ENCODE measurements at places on chromosomes 4 and X.

- no peak for DNase-seq
Observed at GRCh38 chr4:96354036-96354712, 514.3 kb downstream of the PDHA2 start.

GRCh38 chr4:126850286-126850685, 782.5 kb upstream of the INTU start:
- no peak for DNase-seq

- DNase-seq = no peak
Observed at GRCh38 chrX:15465347-15465746, 27.8 kb downstream of the PIR start.

- DNase-seq = no peak
Observed at GRCh38 chr4:79476196-79476595, 68.2 kb upstream of the GK2 start.

DNA sequence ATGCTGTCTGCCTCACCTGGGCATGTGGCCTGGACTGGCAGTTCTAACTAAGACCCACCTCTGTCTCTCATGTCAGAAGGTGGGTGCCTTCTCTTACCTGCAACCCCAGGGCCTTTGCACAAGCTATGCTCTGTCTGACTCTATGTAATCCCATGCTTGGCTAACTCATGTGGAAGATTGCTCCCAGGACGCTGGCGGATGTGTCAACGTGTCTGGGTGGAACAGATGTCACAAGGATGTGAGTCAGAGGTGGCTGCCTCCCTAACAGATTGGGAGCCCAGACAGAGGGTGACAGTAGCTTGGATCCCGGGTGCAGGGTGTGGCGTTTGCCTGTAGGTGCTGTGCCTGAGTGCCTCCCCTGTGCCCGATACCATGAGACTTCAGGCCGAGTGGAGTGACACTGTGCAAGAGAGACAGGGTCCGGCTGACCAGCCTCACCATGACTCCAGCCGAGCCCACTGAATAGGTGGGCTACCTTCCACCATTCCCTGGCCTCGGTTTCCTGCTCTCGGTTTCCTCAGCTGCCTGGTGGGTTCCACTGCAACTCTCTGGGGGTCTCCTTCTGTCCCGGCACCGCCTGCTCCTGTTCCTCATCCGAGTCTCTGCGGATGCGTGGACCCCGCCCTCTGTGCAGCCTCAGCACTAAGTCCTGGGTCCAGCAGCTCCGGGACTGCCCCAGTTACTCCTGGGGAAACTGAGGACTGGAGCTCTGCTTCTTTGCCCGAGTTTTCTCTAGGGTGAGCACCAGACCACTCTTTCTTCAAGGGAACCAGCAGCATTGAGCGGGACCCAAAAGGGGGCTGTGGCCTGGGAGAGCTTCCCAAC, 11.0 kb downstream of the SH3BP2 start:
- DNase-seq = no peak

GRCh38 chr4:25993395-25994185, 79.6 kb downstream of the SMIM20 start:
- DNase-seq = no peak

- DNase-seq = peak; percentile 29
Observed at GRCh38 chr4:107619066-107619465, 101.0 kb downstream of the PAPSS1 start.

GRCh38 chr4:107183155-107183774, 147.2 kb upstream of the DKK2 start:
- DNase-seq = peak; percentile 59

DNA sequence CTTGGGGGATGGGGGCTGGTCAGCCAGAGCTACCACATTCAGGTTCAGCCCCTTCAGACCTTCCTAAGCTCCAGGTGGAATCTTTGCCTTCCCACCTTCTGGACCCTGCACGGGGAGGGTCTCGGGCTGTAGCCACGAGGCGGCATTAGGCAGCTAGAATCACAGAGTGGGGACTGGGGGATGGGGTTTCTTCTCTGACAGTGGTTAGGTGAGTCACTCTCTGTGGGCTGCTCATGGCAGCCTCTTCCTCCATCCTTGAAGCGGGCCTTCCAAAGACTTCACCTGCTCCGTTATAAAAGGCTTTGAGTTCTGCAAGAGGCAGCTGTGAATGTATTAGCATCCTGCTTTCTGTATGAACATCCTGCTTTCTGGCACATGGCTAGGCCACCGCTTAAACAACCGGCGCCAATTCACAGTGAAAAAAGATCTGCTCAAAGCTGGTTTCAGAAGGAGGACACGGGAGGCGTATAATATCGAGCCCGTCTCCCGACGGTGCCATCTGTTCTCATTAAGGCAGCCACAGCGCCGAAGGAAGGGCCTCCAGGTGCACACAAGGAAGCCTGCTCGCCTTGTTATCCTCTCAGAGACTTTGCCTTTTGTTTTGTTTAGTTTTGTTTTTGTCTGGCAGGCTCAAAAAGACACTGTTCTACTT, 74.3 kb upstream of the IGFBP7 start:
- no peak for DNase-seq

- DNase-seq = no peak
Observed at GRCh38 chr4:7384003-7384928, 50.5 kb downstream of the PSAPL1 start.

- no peak for DNase-seq
Observed at GRCh38 chr4:140504261-140504660, 6.2 kb upstream of the MGAT4D start.

- DNase-seq = no peak
Observed at GRCh38 chrX:22922961-22923360, 76.8 kb upstream of the DDX53 start.

- no peak for DNase-seq
Observed at GRCh38 chrX:43643201-43643600, 12.9 kb upstream of the MAOA start.

- DNase-seq = no peak
Observed at GRCh38 chr4:94828882-94829281, 71.1 kb downstream of the BMPR1B start.

DNA sequence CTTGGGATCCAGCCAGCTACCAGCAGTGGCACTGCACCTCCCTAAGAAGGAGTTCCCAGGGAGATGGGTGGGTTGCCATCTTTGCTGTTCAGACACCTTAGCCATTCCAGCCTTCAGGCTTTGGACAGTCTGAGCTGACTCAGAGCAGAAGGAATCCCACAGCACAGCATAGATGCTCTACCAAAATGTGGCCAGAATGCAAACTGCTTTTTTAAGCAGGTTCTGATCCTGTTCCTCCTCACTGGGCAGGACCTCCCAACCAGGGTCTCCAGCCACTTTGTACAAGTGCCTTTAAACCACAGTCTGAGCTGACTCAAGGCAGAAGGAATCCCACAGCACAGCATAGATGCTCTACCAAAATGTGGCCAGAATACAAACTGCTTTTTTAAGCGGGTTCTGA, 209.0 kb downstream of the NPNT start:
- DNase-seq = no peak

GRCh38 chr4:65023081-65023480, 613.8 kb upstream of the TECRL start:
- DNase-seq = no peak

DNA sequence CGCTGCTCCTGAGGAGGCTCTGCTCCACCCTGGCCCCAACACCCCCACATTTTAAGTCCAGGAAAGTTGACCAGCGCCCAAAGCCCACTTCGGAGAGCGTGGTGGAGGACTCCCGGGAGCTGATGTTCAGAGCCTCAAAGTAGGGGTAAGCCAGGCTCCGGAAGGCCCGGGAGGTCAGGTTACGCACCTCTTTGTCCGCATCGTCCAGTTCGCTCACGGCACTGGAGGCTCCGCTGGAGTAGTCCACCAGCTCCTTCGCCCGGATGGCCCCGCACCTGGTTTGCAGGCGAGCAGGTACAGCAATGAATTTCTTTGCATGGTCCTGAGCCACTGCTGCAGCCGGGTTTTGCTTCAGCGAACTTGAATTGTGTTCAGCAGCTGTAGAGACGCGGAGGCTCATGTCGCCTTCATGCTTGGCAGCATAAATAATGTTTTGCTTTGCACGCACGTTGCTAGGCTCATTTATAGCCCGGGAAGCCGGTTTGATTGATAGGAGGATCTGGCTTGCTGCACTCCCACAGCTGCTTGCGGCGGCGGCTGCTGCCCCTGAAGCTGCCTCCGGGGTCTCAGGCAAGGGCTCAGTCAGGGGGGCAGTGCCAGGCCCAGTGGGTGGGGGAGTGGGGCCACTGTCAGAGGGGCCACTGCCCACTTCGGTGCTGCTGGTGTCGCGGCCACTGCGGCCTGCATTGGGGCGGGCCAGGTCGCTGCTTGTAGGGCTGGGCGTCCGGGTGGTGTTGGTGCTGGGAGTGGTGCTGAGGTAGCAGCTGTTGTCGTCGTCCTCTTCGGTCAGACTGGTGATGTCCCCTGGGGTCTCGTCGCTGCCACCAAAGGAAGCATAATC, 4.8 kb downstream of the C4orf54 start:
- peak; percentile 34 for DNase-seq

- no peak for DNase-seq
Observed at GRCh38 chr4:108601106-108601505, 19.3 kb upstream of the RPL34 start.

DNA sequence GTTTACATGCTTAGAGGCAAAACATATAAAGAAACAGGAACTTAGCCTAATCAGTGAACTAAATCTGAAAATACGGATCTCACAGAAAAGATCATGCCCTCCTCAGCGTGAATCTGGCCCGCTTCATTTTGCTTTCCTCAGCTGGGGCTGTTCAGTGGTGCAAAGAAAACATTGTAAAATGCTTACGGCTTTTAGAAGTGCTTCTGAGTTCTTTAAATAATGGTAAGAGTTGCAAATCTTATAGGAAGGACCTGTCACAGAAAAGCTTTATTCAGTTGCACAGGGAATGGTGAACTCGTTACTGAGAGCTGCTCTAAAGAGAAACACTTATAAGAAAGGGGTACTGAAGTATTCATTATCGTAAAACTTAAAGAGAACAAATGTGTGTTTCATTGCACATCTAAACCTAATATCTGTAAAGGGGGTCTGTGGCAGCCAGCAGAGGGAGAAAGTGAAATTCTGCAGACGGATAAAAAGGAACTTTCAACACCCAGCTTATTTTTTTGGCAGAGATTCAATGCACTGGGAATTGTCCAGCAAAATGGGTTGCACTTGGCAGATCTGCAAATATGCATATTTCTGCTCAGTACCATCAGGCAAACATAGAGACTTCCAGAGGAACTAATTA, 139.2 kb upstream of the ANK2 start:
- no peak for DNase-seq

- DNase-seq = no peak
Observed at GRCh38 chr4:143383005-143383574, 46.4 kb downstream of the GAB1 start.

- DNase-seq = peak; percentile 42
Observed at GRCh38 chr4:151238477-151238876, 38.5 kb upstream of the PRSS48 start.

DNA sequence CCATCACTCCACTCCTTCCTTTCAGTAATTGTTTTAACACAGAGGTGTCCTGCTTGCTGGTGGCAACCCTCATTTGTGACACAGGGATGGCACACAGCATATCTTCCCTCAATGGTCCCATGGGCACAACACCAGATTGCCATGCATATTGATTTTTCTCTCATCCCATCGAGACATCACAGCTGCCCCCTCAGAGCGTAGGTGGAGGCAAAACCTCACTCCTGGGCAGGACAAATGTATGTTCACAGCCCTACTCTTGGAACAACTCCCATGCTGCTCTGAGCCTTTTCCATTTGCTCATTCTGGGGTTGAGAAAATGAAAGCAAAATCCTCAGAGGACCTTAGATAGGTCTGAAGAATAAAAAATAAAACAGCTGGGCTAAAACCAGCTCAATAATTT, 172.2 kb downstream of the GABRB1 start:
- DNase-seq = no peak

DNA sequence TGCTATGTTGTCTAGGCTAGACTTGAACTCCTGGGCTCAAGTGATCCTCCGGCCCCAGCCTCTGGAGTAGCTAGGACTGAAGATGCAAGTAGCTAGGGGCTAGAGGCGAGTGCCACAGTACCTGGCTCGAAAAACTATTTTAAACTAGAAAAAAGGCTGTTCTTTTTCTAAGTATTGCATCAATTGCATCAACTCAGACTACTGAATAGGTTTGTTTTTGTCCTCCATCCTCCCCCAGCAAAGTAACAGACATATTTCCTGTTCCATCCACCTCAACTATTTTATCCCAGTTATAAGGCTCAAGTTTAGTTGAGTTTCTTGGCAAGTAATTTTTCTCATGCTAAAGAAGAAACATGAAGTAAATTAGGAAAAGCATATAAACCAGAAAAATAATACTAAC, 4.1 kb downstream of the SH3RF1 start:
- no peak for DNase-seq

DNA sequence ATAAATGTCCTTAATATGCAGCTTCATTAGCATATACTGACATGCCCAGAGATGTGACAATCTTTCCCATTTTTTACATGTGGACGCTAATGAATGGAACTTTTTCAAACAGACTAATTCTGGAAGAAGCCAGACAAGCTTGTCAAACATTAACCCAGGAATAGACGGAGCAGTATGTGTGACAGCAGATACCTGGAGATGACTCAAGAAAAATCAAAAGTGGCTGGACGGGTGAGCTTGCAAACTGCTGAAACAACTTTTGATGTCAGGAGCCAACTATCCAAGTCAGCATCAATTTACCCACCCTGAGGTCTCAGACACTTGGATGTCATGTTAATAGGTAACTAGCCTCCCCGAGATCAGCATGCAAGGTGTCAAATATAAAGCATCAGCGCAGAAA, 183.0 kb downstream of the PACRGL start:
- DNase-seq = no peak

- no peak for DNase-seq
Observed at GRCh38 chr4:26299254-26299882, 21.4 kb upstream of the RBPJ start.

- no peak for DNase-seq
Observed at GRCh38 chrX:154096140-154097002, 1.1 kb downstream of the MECP2 start.

DNA sequence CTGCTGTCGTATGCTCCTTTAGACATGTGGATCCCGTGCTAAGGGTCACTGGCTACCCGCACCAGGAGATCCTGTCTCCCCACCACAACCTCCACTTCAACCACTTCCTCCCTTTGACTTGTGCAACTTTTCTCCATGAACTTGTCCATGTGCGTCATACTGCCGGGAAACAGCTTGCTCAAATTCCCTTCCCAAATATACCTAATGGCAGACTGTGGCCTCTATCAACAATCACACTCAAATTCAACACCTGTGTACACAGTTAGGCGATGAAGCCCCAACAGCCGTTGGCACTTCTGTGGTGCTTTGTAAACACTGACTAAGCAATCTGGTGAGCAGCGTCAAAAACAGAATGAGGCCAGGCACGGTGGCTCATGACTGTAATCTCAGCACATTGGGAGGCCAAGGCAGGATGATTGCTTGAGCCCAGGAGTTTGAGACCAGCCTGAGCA, 49.5 kb downstream of the CD99L2 start:
- no peak for DNase-seq
